ENCODE measurements at places on chromosomes 5 and 9.

DNA sequence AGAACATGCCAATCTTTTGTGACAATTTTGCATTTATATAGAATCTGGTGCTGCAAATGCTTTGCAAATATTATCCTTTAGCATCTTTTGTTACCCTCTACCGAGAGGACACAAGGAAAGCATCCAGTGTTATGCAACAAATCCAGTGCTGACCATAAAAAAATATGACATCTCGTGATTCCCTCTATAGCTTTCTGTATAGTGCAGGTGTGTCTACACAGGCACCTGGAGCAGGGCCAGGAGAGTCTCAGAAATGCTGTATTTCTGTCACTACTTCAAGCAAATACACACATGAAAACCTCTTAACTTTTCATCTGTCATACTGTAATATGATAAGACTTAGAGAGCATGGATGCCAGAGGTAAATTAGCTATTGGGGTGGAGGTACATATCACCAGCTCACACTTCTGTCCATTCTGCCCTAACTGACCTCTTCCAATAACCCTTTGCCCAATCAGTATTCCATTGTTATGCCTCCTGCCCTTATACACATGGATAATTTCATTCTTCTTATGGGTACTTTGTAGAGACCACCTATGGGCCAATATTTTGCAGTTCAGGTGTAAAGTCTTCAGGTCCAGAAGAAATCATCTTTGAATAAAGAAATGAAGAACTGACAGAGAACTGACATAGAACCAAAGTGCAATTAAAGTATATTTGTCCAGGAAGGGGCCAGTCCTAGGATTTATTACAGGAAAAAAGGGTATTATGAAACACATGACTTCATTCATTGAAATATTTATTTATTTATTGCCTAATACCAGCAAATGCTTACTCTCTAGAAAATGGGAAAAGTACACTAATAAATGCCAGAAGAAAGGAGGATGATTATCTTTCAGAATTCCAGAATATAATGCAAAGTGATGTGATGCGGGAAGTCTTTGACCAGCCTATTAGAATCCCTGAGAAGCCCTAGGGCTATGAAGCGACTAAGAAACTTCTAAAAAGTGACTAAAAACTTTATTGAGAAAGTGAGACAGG, 106.5 kb downstream of the EPB41L4A start:
- DNase-seq: no peak

DNA sequence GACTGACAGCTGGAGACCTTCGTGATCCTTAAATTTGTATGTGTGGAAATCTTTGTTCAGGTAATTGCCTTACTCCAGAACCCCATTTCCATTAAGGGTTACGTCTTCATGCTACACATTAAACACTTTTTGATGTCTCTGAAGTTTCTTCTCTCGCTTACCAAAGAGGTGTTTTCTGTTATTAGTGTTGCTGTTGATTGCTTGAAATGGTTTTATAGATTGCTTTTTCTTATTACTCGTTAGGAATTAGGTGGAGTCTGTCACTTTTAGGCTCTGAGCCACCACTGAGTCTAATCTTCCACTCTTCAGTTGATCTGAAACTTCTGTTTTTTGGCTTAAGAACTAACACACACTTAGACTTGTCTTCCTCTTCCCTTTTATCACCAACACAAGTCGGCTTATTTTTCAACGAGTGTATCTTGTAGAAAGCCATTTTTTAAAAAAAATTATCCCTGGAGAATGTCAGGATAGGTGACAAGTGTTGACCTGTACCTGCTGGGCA, 62.2 kb upstream of the PPARGC1B start:
- DNase-seq: no peak

GRCh38 chr9:105178076-105178475, 66.4 kb upstream of the SLC44A1 start:
- no peak for DNase-seq

- no peak for DNase-seq
These were observed 31.4 kb upstream of the SYK start for GRCh38 chr9:90770182-90770738.

DNA sequence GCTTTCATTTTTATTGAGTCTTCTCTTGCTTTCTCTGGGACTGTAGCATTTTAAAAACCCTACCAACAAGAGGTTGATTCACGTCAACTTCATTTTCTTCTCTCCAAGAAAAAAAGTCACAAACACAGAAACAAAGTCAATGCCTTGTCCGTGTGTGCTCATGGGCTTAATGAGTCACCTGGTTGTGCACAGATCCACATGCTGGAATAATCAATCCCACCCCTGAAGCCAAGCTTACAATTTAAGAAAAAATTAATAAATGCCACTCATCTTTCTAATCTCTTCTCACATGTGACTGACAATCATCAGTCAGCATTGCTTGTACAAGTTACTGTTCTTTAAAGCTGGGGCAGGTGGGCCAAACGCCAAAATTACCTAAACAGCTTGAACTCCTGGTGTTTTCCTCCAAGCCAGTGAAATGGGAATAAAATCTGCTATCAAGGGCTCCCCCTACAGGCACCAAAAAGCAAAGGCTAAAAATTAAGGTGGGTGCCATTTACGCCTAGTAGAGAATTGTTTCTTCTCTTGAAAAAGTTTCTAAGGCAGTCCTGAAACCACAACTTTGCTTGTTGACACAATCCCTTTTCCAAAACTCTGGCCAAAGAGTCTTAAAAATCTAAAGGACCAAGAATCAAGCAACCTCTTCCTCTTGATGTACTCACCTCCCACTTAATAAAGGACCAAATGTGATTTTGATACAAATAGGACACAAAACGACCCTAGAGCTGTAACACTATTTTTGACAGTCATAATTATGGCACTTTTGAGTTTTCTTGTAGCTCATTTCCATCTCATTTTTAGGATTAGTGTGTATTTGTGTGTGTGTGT, 21.3 kb downstream of the TRMO start:
- DNase-seq: no peak

GRCh38 chr9:81344366-81344765, 345.0 kb downstream of the TLE1 start:
- no peak for DNase-seq

DNA sequence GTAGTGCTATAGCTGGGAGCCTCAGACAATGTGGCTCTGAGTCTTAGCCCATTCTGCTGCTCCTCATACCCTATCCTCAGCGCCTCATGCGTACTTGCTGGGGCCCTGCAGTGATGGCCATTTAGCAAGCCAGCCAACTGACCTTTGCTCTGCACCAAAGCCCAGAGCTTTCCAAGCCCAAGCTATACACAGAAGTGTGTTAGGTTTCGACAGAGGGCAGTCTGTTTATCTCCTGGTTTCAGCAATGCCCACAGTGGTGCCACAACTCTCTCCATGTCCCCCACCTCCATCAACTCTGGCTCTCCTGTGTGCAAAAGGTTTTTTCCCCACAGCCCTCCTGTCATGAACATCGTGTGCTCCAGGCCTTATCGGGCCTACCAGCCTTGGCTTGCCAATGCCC, 16.9 kb downstream of the GNG10 start:
- DNase-seq: no peak

DNA sequence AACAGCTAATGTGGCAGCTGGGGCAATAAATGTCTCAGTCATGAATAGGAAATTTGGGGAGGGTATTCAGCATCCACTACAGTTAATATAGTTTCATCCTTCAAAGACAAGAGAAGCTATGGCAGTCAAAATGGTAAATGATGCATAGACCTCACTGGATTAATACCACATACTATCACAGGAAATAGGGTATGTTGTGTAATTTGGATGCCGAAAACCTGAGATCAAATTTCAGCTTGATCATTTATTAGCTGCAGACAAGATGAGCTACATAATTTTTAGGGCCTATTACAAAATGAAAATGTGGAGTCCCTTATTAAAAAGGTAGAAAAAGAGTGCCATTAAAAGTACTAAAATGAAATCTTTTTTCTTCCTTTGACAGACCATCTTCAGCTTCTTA, 112.6 kb upstream of the MTAP start:
- no peak for DNase-seq

Data from left hindlimb (tissue), 1 donor.